ENCODE measurements at places on chromosomes 3 and 15.

DNA sequence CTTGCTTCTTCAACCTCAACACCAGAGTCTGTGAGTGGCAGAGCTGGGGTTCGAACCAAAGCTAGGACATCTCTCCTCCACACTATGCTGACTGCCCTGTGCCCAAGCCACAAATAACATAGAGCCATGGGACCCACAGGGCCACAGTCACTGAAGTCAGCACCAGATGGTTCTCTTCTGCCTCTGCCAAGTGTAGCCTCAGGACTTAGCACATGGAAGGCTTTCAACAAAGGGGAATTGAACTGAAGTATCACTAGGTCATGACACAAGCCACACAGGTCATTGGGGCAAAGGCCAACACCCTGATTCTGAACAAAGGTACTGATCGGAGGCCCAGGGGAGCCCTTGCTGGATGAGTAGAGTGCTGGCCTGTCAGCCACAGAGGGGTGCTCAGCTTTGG lies 83.6 kb downstream of the BDH1 start:
- DNase-seq: no peak

DNA sequence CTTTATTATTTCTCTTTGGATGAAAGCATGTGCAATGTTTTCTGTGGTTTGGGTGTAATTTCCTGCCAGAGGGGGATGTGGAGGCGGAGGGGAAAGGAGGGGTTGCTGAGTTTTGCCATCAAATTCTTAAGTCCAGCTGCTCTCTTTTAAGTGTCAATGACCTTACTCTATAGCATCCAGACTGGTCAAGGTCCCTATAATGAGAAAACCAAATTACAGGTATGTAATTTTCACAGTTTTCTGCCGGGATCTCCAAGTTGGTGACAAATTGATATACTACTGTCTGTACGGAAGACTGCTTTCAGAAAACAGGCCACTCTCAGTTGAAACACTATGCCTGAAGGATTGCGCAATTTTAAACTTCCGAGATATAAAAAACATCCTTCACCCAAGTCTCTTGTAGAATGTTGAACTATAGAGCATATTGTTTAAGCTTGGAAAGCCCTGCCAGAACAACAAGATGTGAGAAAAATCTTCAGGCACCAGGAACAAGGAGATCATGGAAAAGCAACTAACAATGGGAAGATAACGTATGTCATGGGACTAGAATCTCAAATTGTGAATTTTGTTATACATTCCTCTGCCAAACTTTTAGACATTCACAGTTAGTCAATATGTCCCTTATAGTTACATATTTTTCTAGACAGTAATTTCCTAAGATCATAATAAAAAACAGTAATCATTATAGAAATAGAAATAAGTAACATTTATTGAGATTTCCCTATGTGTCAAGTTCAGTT lies 300.7 kb upstream of the SATB1 start:
- DNase-seq: no peak

GRCh38 chr3:58532794-58533220 lies 4.2 kb downstream of the ACOX2 start:
- peak; percentile 18 for DNase-seq

GRCh38 chr3:38212141-38212540 lies 46.8 kb downstream of the OXSR1 start:
- DNase-seq: no peak

DNA sequence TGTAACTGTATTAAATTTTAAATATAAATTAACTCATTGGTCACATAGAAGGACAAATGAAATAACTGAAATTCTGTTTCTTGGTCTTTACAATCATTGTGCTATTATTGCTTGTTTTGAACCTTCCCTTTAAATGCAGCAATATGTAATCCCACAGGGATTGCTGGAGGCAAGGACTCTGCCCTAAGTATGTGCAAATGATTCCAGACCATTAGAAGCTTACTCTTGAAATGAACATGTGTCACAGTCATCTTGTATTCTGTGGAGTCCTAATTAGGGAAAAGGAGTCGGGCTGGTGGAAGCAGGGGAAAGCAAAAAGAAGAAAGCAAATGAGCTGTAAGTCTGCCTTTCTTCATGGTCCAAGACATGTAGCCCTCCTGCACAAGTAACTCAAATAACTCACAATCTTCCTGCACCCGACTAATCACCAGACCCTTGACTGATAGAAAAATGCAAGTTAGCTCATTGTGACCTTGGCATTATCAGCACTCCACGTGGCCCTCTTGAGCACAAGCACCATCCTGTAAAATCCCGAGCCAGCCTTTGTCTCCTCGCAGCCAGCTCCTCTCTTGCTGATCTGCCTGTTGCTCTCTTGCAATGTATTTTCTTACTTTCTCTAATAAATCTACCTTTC lies 2.3 kb upstream of the TMPRSS7 start:
- no peak for DNase-seq

GRCh38 chr3:99128725-99129505 lies 227.4 kb upstream of the DCBLD2 start:
- peak; percentile 91 for DNase-seq

GRCh38 chr15:51363383-51363782 lies 21.9 kb downstream of the GLDN start:
- no peak for DNase-seq

- DNase-seq: no peak
These were observed 9.2 kb downstream of the UBA5 start for GRCh38 chr3:132669256-132669777.

DNA sequence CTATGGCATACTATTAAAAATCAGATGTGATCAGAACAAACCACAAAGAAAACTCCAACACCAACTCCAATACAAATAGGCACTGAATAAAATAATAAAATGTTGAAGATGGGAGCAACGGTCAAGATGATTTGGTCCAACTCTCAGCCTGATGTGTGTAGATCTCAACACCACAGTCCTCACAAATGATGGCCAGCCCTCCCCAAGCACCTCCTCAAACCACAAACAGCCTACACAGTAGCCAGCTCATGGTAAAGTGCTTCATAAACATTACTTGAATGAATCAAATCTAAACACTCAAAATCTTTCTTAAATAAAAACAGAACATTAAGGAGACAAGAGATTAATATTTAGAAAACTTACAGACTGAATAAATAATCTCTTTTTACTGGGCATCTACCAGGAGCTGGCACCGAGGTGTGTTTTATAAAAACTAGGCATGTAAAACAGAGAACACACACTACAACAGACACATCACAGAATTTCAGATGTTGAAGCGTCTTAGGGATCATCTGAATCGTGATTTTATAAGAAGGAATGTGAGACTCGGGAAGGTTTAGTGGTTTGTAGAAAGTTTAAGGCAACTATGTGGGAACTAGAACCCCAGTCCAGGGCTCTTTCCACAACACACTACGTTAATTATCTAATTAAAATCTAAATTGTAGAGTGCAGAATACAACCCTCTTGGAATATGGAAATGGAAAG lies 102.4 kb downstream of the MYLK start:
- DNase-seq: no peak

DNA sequence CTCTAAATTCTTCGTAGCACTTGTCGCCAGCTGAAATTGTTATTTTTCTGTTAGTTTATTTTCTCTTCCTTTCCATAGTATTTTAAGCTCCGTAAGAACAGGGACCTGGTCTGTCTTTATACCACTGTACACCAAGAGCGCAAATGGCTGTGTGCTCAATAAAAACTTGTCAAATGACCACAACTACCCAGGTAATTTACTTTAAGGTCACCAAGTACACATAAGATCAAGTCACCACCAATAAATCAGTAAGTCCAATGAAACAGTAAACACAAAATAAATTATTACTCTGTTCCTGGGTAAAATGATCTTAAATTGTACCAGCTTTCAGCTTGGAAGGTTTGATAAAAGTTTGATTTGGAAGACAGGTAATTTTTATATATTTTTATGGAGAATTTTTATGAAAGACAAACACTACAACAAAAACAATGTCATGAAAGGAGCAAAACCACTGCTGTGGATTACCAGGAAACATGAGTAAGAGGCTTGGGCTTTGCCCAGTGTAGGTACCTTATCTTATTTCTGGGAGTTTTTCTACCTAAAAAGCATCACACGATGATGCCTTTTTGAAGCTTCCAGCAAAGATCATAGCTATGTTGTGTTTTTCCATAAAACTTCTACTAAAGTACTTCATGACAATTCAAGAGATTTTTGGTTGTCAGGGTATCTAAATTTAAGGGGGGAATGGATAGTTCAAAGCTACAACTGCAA lies 406.8 kb downstream of the SHQ1 start:
- DNase-seq: no peak

- DNase-seq: no peak
These were observed 55.0 kb upstream of the NR2E3 start for GRCh38 chr15:71755092-71755970.

GRCh38 chr3:192022412-192022811 lies 561.4 kb downstream of the PYDC2 start:
- peak; percentile 50 for DNase-seq

GRCh38 chr3:39137991-39138803 lies 15.2 kb downstream of the CSRNP1 start:
- DNase-seq: no peak

DNA sequence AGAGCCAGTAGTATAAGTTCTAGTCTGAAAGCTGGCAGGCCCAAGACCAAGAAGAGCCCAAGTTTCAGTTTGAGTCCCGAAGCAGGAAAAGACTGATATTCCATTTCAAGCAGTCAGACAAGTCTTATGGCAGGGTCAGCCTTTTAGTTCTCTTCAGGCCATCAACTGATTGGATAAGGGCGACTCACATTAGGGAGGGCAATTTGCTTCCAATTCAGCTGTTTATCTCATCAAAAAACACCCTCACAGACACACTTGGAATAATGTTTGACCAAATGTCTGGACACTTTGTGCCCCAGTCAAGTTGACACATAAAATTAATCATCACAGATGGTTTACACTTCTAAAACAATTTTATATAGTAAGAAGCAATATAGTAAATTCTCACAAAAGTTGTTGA lies 69.7 kb downstream of the UBE2E2 start:
- DNase-seq: no peak

GRCh38 chr3:138082085-138082991 lies 33.1 kb downstream of the DZIP1L start:
- peak; percentile 49 for DNase-seq

- no peak for DNase-seq
These were observed 20.5 kb upstream of the MINDY4B start for GRCh38 chr3:150925751-150926201.

DNA sequence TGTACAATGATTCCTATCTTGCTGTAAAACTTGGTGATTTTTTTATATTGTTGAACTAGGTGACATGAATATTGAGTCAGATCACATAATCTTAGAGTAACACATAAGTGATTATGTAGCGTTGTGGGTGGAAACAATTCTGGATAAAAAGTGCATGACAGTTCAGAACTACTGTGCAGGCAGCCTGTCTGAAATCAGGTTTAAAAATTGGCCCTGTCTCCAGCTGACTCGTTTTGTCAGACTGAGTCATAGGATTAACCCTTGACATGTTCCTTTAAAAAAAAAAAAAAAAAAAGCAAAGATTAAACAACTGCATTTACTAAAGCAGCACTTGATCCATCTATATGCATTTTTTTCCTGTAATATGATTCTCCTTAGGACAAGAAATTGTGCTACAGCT lies 160.0 kb upstream of the CGNL1 start:
- DNase-seq: peak; percentile 56

DNA sequence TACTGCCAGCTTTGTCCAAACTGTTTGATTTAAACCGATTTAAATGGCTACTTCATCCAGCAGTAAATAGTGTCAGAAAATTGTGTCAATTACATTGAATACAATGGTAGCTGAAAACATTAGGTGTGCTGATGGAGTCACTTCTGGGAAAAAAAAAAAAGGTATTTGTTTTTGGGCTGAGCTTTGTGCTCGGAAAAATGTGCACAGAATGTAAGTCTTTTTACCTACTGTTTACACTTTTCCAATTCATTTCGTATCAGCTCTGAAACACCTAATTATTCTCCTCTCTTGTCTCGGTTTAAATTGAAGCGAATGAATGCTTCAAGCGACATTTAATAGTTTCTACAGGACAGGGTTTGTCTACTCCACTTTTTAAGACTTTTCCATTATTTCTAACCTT lies 1078.4 kb downstream of the ROBO1 start:
- no peak for DNase-seq

DNA sequence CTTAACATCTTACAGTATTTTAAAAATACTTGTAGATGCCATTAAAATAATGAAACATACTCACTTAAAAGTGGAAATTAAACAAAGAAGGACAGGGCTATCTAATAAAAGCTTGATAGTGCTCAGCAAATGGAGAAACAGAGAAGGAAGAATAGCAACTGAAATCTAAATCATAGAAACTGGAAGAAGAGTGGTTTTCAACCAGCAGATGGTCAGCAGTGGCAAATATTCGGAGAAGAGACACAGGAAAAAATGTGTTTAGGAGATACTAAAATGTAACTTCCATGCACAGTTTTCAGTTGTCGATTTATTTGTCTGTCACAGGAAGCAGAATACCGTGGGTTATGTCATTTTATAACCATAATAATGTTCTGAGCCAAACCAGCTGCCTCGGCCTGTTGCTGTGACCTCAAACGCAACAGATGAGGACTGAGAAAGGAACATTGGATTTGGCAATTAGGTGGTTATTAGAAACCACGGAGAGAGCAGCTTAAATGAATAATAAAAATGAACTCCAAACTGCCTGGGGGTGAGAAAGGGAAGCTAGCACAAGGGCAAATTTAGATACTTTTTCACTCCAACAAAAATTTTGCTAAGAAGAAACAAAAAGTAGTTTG lies 246.6 kb upstream of the KCNMB2 start:
- DNase-seq: no peak

- peak; percentile 82 for DNase-seq
These were observed 28.3 kb downstream of the GOLGA6A start for GRCh38 chr15:74053941-74054529.

- no peak for DNase-seq
These were observed 1052.4 kb downstream of the TUSC7 start for GRCh38 chr3:117761703-117762620.

- no peak for DNase-seq
These were observed 27.4 kb upstream of the ALPK3 start for GRCh38 chr15:84789762-84790161.

- DNase-seq: peak; percentile 17
These were observed 326.8 kb upstream of the ROBO1 start for GRCh38 chr3:80094589-80094988.

DNA sequence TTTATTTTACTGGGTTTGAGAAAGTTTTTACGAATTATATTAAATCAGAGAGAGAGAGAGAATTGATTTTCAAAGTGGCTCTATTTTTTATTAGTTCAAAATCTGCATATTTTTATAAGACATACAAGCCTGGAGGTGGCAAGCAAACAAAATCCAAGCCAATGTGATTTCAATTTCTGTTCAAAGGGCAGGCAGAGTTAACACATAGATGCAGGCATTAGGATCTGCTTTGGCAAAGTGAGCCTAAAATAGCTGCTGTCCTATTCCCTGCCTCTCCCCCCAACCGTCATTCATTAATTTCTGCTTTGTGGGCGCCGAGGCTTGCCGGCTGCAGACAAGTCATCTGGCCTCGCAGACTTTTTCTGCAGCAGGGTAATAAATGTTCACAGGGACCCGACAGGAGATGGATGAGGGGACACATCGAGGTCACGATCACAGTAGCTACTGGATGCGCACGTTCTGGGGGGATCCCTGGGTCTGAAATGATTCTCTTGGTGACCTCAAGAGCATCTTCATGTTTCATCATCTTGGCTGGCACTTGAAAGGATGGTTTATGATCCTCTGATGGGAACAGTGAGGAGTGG lies 123.9 kb upstream of the SLC6A11 start:
- no peak for DNase-seq

- DNase-seq: no peak
These were observed 55.7 kb downstream of the CEMIP start for GRCh38 chr15:80834906-80835305.

- DNase-seq: no peak
These were observed 11.0 kb downstream of the EXOG start for GRCh38 chr3:38507120-38507519.

GRCh38 chr3:11059090-11059798 lies 66.7 kb downstream of the SLC6A1 start:
- peak; percentile 37 for DNase-seq

- DNase-seq: no peak
These were observed 24.8 kb downstream of the TMOD2 start for GRCh38 chr15:51775967-51776816.

Measured in fibroblast of skin of left biceps (primary cell).